ENCODE measurements at places on chromosomes 12 and 14. TPM values are rescaled to one million over a fixed set of nuclear protein-coding genes. Genes with fewer than 3 reads are reported as not detected.
A peak's percentile ranks its signal among the peaks of the same experiment; 100 is the strongest.

- no peak for DNase-seq
Measured at GRCh38 chr14:90398315-90398839, 1.5 kb downstream of the CALM1 start.

DNA sequence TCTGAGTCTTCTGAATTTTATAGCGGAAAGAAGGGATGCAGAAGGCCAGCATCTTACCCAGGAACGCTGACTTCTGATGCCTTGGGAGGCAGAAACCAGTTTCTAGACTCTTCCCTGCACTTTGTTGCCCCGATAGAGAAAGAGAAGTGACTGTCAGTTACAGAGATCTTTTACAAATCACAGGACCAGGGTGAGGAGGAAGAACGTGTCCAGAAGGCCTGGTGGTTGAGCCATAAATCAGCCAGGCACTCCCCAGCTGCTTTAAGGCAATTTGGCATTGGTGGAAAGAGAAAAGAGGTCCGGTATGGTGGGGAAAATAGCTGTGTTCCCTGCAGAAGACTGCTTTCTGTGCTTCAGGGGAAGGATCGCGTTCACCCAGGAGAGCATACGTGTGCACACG is 88.7 kb upstream of the KCNA1 start:
- no peak for DNase-seq

DNA sequence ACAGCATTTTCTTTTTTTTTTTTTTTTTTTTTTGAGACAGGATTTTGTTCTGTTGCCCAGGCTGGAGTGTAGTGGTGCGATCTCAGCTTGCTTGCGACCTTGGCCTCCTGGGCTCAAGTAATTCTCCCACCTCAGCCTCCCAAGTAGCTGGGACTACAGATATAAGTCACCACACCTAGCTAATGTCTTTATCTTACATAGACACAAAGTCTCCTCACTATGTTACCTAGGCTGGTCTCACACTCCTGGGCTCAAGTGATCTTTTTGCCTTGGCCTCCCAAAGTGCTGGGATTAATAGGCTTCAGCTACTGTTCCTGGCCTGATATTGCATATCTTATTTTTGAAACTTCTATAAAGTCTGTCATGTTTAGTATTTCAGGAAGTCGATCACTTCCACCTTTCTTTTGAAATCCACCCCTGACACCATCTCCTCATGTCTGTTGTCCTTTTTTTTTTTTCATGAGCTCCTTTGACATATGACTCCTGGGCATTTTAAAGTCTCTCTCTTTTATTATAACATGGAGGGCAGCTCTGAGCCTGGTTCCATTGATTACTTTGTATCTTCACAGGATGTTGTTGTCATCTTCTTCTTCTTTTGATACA is 5.9 kb upstream of the A2ML1 start:
- DNase-seq, result no peak

- no peak for DNase-seq
Measured at GRCh38 chr14:95314609-95315008, 5.1 kb downstream of the CLMN start.

GRCh38 chr14:64200170-64200569 is 94.0 kb downstream of the ESR2 start:
- DNase-seq, result no peak

DNA sequence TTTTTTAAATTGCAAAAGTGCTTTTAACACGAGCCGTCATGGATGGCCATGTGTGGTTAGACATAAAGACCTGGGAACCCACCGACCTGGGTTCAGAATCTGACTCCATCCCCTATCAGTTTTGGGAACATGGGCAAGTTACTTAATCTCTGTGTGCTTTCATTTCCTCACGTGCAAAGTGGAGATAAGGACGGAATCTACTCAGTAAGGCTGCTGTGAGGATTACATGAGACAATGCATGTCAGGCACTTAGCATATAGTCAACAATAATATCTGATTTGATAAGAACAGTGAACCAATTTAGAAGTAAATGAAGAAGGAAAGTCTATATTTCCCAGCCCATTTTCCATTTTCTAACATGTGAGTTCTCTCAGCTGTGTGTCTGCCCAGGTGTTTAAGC is 235.4 kb downstream of the SUDS3 start:
- DNase-seq, result no peak

GRCh38 chr12:53254816-53255545 is 13.1 kb upstream of the ESPL1 start:
- DNase-seq, result no peak

- no peak for DNase-seq
Measured at GRCh38 chr12:98194591-98194990, 320.8 kb upstream of the TMPO start.

DNA sequence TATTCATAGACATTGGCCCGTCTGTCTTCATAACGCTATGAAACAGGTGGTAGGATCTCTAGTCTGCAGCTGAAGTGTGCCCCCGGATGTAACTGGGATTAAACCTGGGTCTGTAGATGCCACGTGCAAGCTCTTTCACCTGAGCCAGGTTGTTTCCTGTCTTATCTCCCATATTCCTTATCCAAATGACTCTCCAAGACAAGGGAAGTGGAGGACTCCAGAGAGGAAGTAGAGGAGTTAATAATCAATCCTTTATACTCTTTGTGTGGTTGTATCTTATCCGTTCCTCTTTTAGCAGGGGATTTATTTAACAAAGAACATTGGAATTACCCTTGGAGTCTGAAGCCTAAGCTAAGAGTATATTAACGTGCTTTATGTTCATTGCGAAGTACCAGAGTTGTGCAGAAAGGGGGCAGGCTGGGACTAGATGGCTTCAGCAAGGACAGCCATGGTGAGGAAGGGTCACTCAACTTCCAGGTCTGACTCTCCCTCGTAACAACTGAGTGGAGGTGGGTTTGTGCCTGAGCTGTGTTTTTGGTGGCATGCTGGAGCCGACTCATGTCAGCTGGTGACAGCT is 82.8 kb downstream of the RIN3 start:
- DNase-seq, result no peak

- DNase-seq, result no peak
Measured at GRCh38 chr12:55982319-55982936, 8.6 kb downstream of the RAB5B start.

DNA sequence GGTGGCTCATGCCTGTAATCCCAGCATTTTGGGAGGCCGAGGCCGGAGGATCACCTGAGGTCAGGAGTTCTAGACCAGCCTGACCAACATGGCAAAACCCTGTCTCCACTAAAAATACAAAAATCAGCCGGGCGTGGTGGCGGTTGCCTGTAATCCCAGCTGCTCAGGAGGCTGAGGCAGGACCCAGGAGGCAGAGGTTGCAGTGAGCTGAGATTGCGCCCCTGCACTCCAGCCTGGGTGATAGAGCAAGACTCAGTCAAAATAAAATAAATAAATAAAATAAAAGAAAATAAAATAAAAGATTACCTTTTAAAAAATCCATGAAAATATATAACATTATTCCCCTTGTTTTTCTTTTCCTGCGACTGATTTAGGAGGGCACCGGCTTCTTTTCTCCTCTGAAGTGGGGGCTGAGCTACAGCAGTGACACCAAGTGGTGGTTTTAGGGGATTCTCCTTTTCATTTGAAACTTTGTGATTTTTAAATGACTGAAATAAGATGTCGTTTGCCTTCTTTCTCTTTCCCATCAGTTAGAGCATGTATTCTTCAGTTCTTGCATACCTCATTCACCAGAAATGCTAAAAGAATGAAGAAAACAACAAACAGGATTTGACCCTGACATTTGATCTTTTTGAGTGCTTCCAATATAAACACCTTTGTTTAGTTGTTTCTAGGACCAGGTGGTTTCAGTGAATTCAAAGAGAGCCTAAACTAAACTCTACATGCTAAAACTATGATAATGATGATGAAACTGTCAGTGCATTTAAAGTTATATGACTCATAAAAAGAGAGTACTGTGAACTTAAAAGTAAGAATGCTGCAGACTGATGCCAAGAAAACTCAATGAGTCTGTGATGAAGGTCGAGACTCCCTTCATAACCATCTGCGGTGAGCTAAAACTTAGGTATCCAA is 22.6 kb upstream of the PKP2 start:
- peak; percentile 27 for DNase-seq

DNA sequence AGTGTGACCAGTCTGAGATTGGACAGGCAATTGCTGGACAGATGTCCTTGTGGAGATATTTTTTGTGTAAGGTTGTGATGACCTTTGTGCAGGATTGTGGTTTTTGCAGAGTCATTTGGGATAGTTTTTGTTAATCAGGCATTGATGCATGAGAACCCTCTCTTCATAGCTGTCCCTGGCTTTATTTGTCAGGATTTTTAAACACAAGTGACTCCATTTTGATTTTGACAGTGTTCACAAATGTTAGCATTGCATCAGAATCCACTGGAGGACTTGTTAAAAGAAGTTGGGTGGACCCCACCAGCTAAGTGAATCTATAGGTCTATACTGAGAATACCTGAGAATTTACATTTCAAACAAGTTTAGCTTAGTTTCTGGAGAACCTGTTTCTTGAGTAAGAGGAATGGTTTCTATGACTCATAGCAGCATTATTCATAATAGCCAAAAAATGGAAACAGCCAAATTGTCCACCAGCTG is 11.8 kb downstream of the FNTB start:
- DNase-seq, result peak; percentile 32

DNA sequence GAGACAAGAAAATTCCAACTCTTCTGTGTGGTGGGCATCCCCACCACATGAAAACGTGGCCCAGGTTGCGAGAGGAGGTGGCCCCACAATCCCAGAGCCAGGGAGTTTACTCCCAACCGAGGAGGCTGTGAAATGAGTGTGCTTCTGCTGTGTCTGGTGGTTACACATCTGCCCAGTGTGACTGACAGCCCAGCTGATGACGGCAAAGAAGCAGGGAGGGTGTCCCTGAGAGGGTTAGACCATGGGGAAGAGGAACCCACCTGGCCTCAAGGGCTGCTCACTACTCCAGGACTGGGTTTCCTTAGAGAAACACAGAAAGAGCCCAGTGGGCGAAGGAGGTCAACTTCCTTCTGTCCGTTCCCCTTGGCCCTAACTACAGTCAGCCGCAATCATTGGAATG is 24.6 kb downstream of the ZFP36L1 start:
- DNase-seq, result no peak

The LALBA gene
- not detected for total RNA-seq

The CLEC1A gene
- total RNA-seq, result not detected

The CIROP gene
- total RNA-seq, result 0.28 TPM

The PLCZ1 gene
- not detected for total RNA-seq

The DIABLO gene
- 102 TPM for total RNA-seq

The NTS gene
- not detected for total RNA-seq

All from IMR-90 (cell line).